ENCODE measurements at places on chromosomes 7 and 10.

DNA sequence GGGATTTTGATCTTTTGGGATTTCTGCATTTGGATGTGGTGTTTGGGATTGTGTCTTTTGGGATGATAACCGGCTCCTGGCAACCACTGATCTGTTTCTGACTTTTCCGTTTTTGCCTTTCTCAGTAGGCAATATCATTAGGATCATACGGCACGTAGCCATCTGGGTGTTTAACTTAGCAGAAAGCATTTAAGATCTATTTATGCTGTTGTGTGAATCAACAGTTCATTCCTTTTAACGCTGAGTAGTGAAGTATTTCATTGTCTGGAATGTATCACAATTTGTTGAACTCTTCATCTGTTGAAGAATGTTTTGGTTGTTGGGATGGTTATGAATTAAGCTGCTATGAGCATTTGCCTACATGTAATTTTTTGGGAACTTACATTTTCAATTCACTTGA is 459.6 kb downstream of the SDK1 start:
- DNase-seq, result no peak

- DNase-seq, result no peak
Observed at GRCh38 chr10:71804077-71804476, 30.8 kb upstream of the VSIR start.

DNA sequence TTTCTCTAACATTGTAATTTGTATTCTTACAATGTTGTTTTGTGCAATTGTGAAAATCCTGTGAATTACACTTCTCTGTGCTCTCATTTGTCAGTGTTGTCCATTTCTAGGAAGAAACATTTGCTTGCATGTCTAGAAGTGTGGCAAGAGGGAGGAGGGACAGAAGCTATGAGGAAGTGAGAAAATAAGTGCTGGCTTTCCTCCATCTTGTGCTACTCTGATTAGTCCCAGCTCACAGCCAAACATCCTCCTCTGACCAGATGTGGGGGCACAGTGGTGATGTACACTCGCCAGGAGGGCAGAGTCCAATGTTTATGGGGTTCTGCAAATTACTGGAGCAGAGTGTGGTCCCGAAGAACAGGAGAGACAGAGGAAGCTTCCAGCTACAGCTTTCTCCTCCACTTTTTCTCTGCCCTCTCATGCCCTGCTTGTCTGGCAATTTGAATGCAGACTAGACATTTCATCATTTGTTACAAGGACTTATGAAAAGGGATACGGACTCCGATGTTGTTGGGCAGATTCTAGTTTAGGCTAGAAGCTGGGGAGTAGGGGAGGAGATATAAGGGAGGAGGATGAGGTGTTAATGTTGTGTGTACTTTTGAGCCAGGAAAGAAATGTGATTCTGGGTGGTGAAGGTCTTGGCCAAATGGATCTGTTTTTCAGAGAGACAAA is 131.0 kb upstream of the C1GALT1 start:
- no peak for DNase-seq

GRCh38 chr10:48461623-48462481 is 143.0 kb downstream of the ARHGAP22 start:
- no peak for DNase-seq

DNA sequence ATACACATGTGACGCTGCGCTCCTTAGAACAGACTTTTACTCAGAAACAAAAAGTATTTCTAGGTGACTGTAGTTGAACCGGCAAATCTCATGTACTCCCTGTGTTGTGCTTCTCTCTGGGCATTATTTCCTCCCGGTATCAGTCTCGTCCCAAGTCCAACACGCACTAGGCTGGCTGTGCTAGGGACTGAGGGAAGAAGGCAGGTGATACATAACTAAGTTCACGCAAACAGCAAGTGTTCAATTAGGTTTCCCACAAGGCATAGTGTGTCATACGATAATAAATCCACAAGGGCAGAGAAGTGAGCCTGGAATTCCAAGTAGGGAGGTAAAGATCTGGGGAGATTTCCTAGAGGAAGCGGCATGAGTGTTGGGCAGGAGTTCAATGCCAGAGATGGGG is 20.4 kb downstream of the FAM53B start:
- no peak for DNase-seq

GRCh38 chr10:87817609-87818504 is at the start of gene ATAD1:
Gene ATAD1, minus strand, starts transcription at chr10:87818226. Its CDS starts 3,627 bp downstream, at chr10:87814599.
- peak; percentile 90 for DNase-seq

DNA sequence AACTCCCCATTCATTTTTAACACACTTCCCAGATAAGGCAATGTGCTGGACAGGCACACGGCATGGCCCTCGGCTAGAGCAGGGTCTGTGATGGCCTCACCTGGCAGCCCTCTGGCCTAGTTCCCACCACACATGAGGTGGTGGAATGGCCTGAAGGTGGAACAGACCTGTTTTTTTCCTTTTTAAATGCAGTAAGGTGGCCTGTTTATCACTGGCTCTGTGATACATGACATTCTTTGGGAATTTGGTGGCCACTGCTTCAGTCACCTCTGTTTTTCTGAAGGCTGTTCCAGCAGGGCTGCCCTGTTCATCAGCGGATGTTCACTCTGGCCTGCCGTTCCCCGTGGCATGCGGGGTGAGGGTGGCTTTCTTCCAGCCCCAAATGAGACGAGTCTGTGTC is 36.6 kb downstream of the SHH start:
- DNase-seq, result no peak

- no peak for DNase-seq
Observed at GRCh38 chr10:85922356-85923129, 444.1 kb downstream of the GRID1 start.

DNA sequence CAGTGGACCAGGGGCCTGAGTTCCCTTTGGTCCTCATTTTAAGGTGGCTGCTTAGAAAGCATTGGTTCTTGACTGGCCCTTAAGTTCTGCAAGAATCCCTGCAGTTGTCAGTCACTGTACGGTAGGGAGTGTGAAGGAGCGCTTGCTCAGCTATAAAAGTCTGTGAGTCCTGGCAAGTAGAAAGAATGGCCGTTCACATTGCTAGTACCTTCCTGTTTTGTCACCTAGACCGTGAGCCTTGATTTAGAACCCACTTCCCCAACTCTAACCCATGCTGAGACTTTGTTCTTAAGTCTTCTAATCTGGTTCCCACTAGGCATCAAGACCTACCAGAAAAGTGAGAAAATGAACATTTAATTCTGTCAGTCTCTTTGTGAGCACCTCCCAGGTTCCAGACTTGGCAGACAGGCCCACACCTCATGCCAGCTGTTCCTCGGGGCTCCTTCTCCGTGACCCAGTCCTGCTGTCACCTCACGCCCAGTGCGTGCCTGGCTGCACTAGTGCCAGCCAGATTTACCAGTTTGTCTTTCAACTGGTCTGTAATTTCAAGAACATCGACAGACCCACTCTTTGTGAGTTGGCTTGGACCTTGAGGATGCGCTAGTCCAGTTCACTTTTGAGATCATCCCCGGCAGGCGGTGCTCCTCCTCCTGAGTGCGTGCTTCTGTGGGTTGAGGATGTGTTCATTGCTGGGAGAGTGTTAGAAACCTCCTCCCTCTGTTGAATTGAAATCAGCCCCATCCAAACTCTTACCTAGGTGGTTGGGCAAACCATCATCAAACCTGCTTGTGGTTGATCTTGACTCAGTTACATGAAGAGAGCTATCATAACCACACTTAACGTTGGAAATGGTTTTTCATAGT is 78.5 kb downstream of the SHH start:
- peak; percentile 58 for DNase-seq

DNA sequence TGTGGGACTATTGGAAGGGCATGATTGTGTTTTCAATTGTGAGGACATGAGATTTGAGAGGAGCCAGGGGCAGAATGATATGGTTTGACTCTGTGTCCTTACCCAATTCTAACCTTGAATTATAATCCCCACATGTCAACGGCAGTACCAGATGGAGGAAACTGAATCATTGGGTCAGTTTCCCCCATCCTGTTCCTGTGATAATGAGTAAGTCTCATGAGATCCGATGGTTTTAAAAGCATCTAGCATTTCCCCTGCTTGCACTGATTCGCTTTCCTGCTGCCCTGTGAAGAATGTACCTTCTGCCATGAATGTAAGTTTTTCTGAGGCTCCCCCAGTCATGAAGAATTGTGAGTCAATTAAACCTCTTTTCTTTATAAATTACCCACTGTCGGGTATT is 1367.1 kb downstream of the XPNPEP1 start:
- DNase-seq, result no peak

GRCh38 chr7:136919820-136920219 is 51.4 kb downstream of the CHRM2 start:
- DNase-seq, result no peak

DNA sequence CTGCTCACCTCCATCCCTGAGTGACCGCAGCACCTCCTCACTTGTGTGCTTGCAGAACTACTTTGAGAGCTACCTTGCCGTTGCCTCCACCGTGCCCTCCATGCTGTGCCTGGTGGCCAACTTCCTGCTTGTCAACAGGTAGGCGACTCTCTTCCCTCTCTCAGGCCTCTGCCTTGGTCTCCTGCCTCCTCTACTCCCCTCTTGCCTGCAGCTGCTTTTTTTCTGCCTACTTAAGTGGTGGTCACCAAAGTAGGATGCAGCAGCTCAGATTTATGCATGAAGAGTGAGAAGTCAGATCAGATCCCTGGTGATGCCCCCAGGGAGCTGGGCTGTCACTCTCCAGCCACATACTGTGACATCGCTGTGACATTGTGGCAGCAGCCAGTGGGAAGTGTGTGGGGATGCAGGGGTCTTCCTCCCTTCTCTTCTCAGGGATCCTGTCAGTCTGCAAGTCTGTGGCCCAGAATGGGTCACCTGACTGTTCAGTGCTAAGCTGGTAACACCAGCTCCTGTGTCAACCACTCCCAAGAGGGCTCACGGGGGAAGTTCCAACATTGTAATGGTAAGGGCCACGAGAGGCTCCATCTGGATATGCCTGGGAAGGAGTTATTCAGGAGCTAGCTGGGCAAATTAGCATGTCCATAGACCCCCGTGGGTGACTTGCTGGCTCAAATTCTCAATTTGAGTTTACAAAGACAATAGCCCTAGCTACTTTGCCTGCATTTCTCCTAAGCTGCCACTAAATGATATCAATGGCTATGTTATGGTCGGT is 25.3 kb downstream of the SLC29A3 start:
- no peak for DNase-seq

DNA sequence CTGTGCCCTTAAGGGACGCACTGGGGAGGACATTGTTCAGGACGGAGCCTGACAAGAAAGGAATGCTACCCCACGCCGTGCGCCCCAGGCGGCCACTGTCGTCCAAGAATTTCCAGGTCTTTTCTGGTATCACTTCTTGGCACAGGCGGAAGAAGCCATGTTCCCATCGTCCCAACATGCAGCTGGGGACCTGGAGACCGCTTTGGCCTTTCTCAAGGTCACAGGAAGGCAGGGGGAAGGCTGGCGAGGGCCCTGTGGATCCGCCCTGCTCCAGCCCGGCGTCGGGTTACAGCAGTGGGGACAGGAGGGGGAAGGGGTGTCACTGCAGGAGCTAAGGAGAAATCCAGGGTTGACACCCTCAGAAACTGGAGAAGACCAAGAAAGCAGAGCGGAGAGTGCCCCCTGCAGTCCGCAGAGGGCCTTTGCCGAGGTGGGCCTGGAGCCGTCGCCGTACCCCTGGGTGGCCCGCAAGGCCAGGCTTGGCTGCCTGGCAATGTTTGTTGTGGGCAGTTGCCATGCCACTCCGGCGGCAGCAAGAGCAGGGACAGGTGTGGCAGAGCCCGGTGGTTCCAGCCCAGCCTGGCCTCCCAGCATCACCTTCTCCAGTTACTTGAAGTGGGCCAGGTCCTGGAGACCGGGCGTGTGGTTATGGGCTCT is 104.1 kb downstream of the LHPP start:
- DNase-seq, result peak; percentile 50

GRCh38 chr10:133225707-133226191 is 4.3 kb upstream of the UTF1 start:
- no peak for DNase-seq

DNA sequence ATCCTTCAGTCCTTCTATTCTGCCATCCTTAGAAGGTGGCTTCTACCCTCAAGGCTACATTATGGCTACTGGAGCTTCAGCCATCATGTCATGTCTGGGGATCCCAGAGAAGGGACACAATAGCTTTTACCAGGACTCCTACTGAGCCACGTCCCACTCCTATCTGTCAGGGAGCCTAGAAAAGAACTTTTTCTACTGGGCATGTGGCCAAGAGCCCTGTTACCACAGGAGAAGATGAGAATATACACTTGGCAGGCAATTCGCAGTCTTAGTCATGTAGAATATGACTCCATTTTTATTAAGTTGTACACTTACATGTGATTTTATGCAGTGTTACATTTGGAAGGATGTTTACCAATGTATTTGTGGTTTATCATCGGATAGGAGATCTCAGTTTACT is 64.6 kb upstream of the KCNMA1 start:
- DNase-seq, result no peak
